ENCODE measurements at places on chromosomes 7 and 10.

DNA sequence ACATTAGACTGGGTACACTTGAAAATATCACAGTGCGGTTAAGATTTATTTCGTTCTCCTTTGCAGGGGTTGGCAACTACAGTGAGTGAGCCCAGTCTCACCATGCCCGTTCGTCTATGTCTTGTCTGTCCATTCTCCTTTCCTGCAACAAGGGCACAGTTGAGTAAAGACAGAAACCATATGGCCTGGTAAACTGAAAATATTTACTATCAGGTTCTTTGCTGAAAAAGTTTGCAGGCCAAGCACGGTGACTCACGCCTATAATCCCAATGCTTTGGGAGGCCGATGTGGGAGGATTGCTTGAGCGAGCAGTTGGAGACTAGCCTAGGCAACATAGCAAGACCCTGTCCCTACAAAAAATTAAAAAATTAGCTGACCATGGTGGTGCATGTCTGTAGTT lies 11.4 kb upstream of the KCTD7 start:
- no peak for DNase-seq

- DNase-seq: no peak
These were observed 18.8 kb upstream of the SH2D4B start for GRCh38 chr10:80518807-80519360.

- no peak for DNase-seq
These were observed 26.8 kb downstream of the DPCD start for GRCh38 chr10:101614663-101615524.

GRCh38 chr10:34696423-34696822 lies 118.7 kb downstream of the PARD3 start:
- no peak for DNase-seq

- no peak for DNase-seq
These were observed 79.8 kb upstream of the MPP7 start for GRCh38 chr10:28382525-28383269.

DNA sequence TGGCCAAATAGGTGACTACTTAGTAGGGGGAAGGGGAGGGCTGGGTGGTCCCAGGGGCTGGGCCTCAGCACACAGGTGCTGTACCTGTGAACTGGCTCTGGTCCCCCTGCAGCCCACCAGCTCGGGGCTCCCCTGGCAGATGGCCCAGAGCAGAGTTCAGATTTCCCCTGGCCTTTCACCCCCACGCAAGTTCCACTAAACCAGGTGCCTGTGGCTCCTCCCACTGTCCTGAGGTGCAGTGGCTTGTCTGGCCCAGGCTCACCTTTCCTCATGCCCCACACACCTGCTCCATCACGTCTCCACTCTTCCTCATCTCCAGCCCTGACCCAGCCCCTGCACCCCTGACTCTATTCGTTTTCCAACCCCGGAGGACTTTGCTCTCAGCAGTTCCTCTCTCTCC lies 47.3 kb upstream of the OPALIN start:
- no peak for DNase-seq
